ENCODE measurements at places on chromosomes 3 and 15.

- no peak for DNase-seq
Measured at GRCh38 chr3:126995254-126995780, 12.4 kb downstream of the PLXNA1 start.

DNA sequence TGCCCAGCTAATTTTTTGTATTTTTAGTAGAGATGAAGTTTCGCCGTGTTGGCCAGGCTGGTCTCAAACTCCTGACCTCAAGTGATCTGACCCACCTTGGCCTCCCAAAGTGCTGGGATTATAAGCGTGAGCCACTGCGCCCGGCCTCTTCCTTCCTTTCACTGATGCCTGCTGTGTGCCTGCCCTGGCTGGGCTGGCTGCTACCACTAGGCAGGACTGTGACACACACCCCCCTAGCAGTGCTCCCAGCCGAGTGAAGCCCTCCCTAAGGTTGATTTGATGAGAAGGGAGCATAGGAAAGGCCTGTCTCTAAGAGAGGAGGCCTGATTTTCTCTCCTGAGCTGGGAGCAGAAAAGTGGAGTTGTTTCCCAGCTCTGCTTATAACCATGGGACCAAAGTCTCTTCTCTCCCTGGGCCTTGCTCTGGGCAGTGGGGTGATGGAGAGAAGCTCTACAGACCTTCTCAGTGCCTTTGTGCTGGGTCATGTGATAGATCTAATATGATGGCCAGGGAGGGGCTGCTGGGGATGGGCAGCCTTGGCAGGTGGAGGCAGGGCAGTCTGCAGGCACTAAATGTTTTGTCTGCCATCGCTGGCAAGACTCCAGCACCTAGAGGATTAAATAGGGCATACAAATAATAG, 20.1 kb upstream of the SFMBT1 start:
- DNase-seq, result no peak

DNA sequence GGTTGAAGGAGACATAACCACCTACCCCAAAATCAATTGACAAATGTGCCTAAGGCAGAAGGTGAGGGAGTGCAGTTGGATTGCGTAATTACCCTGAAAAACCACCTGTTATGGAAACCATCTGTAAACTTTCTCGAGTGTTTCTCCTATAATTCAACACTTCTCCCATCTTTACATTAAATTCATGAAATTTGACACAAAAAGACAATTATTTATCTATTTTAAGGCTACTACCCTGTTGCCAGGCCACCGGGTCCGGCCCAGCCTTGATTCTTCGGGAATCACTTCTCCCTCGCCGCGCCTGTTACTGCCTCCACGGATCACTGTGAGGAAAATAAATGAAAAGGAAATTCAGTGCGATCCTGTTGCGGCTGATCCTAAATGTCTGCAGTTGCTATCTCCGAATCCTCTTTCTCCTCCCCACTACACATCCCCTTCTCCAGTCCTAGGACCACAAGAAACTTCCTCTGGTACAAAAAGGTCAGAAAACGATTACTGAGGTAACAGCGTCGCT, 646 bp downstream of the IQCB1 start:
- DNase-seq, result peak; percentile 13

DNA sequence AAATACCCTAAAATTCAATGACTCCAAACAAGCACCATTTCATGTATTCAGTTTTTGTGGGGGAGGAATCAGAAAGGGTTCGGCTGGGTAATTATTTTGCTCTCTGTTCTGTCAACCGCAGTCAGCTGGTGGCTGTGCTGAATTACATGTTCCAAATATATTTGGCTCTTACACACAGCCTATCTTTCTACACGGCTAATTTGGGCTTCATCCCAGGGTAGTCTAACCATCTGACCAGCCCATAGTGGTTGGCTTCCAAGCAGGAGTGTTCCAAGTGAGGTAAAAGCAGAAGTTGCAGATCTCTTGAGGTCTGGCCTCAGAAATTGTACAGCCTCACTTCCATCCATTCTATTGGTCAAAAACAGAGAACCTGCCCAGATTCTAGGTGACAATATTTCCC, 760.8 kb upstream of the SEMA6D start:
- no peak for DNase-seq

DNA sequence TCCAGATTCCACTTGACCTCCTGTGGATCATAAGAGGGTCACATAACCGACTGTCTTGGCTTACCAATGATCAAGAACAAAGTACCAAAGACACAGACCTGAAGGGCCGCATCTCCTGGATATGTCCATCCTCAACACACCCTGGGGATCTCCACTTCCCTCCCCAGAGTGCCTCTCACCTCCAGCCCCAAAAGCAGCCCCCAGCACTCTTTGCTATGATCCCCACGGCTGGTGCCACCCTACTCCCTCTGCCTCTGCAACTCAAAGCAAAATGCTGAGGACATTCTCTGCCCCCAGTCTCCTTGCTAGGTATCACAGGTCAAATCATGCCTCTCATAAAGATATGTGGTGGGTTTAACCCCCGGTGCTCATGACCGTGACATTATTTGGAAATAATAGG, 32.7 kb downstream of the SLCO2A1 start:
- DNase-seq, result no peak

DNA sequence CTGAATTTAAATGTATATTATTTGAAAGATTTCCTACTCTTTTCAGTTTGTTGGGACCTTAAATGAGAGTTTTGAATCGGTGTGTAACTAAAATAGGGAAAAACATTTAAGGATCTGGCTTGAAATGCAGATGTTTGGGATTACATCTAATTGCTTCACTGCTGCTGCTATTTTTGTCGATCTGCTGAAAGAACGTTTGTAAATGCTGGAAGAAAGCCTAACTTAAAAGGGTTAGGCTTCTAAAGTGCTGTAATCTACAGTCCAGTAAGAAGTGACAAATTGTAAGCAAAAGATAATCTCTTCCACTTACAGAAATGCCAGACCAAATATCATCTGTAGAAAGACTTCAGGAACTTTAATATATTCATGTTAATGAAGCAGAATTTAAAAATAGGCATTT, 691.6 kb downstream of the ZNF385D start:
- no peak for DNase-seq

- peak; percentile 56 for DNase-seq
Measured at GRCh38 chr15:81400640-81401236, 26.7 kb upstream of the TMC3 start.

DNA sequence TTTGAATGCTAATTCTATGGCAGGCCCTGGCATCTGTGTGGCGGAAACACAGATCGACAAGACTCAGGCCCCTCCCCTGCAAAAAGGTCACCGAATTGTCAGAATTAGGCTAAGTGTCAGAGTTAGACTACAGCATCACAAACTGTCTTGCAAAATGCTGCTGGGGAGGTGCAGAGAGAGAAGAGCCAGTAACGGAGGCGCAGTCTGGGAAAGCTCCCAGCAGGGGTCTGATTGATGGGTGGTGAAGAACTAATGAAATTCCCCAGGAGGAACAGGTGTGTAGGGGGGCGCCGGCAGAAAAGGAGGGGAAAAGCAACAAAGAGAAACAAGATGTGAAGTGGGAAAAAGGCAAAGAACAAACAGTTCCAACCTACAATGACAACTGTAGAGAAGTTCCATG, 72.7 kb upstream of the TAMM41 start:
- DNase-seq, result no peak

DNA sequence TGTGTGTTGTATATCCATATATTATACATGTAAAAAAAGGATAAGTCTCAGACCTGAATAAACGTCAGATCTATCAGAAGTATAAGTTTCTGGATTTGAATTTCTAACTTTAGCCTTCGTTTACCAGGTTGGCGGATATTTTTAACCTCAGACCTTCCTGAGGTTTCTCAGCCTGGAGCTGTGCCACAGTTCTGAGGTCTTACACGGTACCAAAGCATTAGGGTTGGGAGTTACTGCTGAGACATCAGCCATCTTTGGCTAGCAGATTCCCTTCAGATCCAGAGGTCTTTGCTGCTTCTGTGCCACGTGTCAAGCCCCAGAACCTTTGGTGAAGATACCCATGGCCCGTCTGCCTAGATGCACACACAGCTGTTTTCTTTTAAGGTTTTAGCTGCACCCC, 84.7 kb downstream of the PPP2R3A start:
- DNase-seq, result no peak

- no peak for DNase-seq
Measured at GRCh38 chr15:75313116-75313845, 22.6 kb upstream of the COMMD4 start.

- no peak for DNase-seq
Measured at GRCh38 chr3:45027441-45027840, 1.3 kb downstream of the CLEC3B start.

DNA sequence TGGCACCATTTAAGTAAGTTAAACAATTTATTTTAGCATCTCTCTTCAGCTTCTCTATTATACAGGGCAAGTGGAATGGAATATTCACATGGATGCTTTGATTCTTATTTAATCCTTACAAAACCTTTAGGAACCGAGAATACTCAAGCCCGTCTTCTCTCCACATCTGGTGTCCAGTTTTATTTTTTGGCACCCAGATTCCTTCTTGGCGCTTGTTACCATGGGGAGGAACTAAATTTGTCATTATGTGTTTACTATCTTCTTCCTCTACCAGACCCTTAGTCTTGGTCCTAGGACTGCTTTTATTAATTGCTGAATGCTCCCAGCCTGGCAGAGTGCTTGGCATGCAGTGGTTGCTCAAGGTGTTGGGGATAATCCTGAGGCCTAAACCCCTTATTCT, 138.8 kb downstream of the CACNA2D3 start:
- DNase-seq, result no peak

GRCh38 chr15:63212050-63213004, 22.9 kb downstream of the RAB8B start:
- peak; percentile 62 for DNase-seq

- DNase-seq, result peak; percentile 84
Measured at GRCh38 chr3:29057326-29057725, 223.5 kb upstream of the RBMS3 start.

- DNase-seq, result peak; percentile 5
Measured at GRCh38 chr15:76866008-76866407, 39.1 kb downstream of the SCAPER start.

DNA sequence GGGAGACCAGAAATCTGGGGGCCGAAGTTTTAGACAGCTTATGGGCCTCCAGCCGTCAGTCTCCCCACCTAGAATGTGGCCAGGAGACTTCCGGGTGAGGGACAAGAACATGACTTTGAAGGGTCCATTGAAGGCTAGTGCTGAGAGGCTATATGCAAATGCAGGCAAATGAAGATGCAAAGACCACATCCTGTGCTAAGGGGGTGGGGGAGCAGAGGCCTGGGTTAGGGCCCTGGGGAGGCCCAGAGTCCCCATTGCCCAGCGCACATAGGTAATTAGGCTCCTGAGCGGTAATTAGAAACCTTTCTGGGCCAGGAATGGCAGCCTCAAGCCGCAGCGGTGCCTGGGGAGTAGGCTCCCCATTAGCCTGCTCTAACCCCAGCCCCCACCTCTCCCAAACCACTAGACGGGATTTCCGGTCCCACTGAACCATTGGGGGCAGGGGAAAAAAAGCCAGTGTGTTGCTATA, 6.8 kb downstream of the CSK start:
- no peak for DNase-seq

GRCh38 chr3:147400111-147400510, 6.2 kb downstream of the ZIC4 start:
- no peak for DNase-seq

- no peak for DNase-seq
Measured at GRCh38 chr3:170914690-170915089, 6.3 kb upstream of the EIF5A2 start.

- no peak for DNase-seq
Measured at GRCh38 chr3:7205962-7206361, 345.0 kb downstream of the GRM7 start.

DNA sequence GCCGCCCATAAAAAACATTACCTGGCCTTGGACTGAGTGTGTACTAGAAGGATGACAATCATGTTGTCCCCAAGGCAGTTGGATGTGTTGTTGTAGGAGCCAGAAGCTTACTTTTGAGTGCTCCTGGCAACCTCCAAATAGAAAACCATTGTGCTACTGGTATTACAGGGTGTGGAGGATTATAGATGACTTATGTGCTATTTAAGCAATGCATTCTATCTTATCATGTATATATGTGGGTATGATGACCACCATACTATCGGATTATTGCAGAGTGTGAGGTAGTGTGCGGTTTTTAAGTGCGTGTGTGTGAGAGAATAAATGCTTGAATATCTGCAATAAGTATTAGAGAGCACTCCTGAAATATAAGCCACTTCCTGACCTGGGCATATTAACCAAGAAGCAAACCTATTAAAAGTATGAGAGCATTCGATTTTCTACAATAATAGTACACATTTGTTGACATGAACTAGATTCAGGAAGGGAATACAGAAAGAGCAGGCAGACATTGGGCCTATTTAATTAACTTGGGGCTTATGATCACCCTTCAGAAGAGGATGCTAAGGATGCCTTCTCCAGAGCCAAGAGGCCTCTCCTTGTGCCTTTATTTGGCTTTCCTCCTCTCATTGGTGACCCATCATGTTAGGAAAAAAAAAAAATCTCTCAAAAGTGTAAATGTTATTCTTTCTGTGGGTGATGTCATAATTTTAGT, 11.7 kb upstream of the MBNL1 start:
- no peak for DNase-seq

DNA sequence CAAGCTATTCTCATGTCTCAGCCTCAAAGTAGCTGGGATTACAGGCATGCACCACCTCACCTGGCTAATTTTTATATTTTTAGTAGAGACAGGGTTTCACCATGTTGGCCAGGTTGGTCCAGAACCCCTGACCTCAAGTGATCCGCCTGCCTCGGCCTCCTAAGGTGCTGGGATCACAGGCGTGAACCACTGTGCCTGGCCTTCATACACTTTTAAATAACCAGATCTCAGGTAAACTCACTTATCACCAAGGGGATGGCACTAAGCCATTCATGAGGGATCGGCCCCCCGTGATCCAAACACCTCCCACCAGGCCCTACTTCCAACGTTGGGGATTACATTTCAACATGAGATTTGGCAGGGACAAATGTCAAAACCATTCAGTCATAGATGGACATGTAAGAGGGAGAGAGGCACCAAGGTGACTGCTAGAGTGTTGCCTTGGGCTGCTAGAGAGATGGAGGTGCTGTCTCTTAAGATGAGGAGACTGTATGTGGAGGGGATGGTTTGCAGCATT, 13.3 kb upstream of the DOCK3 start:
- no peak for DNase-seq

GRCh38 chr3:113211330-113212149, at the start of gene BOC:
TSS of gene BOC (plus strand) at chr3:113211557. CDS start at chr3:113249803, 38,246 bp downstream.
- peak; percentile 86 for DNase-seq

- no peak for DNase-seq
Measured at GRCh38 chr3:141218162-141218835, 13.3 kb upstream of the PXYLP1 start.

- no peak for DNase-seq
Measured at GRCh38 chr3:156632601-156633000, 41.8 kb upstream of the TIPARP start.

- no peak for DNase-seq
Measured at GRCh38 chr15:26374806-26375205, 398.1 kb downstream of the GABRB3 start.

GRCh38 chr3:74329096-74329495, 285.4 kb downstream of the CNTN3 start:
- no peak for DNase-seq

GRCh38 chr3:1251282-1252060, 158.6 kb downstream of the CNTN6 start:
- DNase-seq, result no peak
